ENCODE measurements at places on chromosomes 6 and 20.

GRCh38 chr20:3010985-3011723 is 32.3 kb upstream of the GNRH2 start:
- DNase-seq: no peak

GRCh38 chr6:123844011-123844410 is 40.3 kb downstream of the NKAIN2 start:
- DNase-seq: no peak

- DNase-seq: no peak
These were observed 350.4 kb downstream of the BCKDHB start for GRCh38 chr6:80456724-80457438.

GRCh38 chr20:9262653-9263194 is 193.8 kb downstream of the PLCB4 start:
- DNase-seq: no peak

DNA sequence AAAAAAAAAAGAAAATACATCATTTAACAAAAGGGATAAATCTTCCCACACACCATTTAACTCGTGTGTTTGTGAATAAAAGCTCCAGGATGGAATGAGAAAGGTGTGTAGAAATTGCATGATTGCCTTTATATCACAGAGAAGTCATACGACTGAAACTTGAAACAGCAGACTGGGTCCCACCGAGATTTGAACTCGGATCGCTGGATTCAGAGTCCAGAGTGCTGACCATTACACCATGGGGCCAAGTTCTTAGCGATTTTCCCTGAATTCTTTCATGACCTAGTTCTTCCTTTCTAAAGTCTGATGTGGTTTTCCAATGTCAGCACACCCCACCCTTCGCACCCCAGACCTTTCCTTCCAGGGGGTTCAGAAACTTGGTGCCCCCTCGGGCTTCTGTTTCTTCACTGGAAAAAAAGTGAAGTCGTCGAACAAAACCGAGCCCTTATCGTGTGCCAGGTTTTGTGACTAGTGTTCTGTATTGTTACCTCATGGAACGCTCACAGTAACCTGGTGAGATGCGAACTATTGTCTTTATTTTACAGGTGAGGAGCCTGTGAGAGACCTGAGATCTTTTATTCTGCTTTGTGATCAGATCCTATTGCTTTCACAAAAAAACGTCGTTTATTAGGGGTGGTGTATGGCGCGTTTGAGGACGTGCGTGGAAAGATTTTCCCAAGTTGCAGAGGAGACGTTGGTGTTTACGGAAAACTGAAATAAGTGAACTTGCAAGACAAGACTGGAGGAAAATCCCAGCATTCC is 120.8 kb downstream of the OR2B2 start:
- DNase-seq: no peak

Data from activated T-helper 1 cell treated with anti-CD3 and anti-CD28 coated beads, Interleukin-2, amount 50 U/mL, for 16 hours (primary cell).